Gastroesophageal sphincter (tissue), 4 donors: ENCODE measurements at places on chromosomes 4 and X.

DNA sequence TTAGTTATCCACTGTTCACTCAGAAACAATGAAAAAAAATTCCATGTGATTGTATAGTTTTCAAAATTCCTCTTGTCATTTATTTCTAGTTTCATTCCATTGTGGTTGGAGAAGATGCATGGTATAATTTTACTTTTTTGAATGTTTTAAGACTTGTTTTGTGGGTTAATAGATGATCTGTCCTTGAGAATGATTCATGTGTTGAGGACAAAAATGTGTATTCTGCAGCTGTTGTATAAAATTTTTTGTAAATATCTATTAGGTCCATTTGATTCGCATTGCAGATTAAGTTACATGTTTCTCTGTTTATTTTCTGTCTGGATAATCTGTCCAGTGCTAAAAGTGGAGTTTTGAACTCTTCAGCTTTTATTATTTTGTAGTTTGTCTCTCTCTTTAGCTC lies 65.4 kb downstream of the RTL3 start:
- no peaks in the 10 kb centered on the region for H3K36me3 ChIP-seq
- ATAC-seq = no peak
- H3K4me3 ChIP-seq = no peak overlapping the region

- H3K4me3 ChIP-seq = no peak overlapping the region
- no peak for ATAC-seq
- no peaks in the 10 kb centered on the region for H3K27me3 ChIP-seq
- no peaks in the 10 kb centered on the region for H3K36me3 ChIP-seq
Observed at GRCh38 chr4:160180211-160180610, 1077.3 kb downstream of the RAPGEF2 start.

DNA sequence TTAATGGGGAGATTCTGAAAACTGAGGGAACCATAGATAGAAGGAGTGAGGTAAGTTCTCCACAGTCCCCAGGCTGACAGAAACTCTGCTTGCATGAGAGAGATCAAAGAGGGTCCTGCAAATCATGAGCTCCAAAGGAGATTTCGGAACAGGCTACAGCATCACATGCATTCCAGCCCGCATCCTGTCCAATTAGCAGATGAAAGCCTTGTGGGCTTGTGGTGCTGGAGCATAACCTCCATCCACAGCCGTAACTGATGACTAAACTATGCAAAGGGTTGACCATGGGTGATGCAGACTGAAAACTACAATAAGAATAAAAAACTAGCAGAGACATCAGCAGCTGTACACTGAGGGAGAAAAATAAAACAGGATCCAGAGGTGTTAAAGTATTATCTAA lies 654.5 kb downstream of the TLL1 start:
- no peak for ATAC-seq
- no peaks in the 10 kb centered on the region for H3K4me1 ChIP-seq
- H3K27me3 ChIP-seq = no peaks in the 10 kb centered on the region
- no peak overlapping the region for H3K27ac ChIP-seq
- H3K4me3 ChIP-seq = no peak overlapping the region

DNA sequence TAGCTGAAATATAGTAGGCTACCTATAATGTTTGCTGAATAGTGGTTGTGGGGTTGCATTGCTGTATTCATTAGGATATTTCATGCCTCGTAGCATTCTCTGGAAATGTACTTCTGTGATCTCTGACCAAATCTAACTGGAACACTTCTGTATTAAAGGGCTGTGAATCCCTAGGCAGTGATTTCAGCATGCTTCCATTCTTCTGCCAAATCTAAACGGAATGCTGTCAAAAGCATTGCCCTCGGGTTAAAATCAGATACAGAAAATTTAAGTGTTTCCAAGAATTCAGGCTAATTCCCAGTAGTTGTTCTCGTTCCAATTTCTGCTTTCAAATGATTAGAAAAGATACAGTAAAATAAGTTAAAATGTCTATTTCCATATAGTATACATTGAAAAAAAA lies 1847.5 kb upstream of the IGFBP7 start:
- H3K4me1 ChIP-seq = no peaks in the 10 kb centered on the region
- no peaks in the 10 kb centered on the region for H3K27me3 ChIP-seq
- no peak overlapping the region for H3K27ac ChIP-seq
- no peaks in the 10 kb centered on the region for H3K36me3 ChIP-seq
- ATAC-seq = no peak

DNA sequence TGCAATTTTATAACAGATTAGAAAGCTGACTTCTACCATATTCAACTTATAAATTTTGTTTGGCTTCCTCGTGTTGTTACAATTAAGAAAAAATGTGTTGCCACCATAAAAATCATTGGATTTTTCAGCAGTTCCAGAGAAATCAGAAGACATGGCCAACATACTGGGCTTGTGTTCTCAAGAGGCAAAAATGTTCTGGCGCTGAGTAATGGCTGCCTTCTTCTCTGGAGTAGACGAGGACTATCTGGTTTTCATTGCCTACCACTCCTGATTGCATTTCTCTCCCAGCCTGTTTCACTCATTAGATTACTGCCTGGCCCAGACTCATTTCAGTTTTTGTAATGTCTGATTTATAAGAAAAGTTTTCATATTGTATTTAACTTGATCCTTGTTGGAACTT lies 122.3 kb downstream of the ARHGAP10 start:
- H3K4me3 ChIP-seq = no peak overlapping the region
- no peaks in the 10 kb centered on the region for H3K27me3 ChIP-seq
- ATAC-seq = no peak
- H3K36me3 ChIP-seq = no peaks in the 10 kb centered on the region
- H3K27ac ChIP-seq = peak overlapping the region; percentile 69
- peaks cover 31% of the 10 kb centered on the region for H3K4me1 ChIP-seq

DNA sequence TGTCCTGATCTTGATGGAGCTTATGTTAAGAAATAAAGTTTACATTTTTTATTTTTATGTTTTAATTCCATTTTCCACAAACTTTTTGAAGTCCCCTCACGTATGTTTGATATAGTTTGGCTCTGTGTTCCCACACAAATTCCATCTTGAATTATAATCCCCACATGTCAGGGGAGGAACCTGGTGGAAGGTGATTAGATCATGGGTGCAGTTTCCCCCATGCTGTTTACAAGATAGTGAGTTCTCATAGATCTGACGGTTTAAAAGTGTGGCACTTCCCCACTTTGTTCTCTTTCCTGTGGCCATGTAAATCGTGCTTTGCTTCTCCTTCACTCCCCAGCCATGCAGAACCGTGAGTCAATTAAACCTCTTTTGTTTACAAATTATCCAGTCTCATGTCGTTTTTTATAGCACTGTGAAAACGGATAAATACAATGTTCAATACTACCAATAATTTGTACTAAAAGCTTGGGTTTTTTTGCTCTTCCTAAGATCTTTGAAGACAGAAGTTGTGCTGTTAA lies 89.8 kb downstream of the PAPSS1 start:
- no peaks in the 10 kb centered on the region for H3K27me3 ChIP-seq
- no peak for ATAC-seq
- H3K36me3 ChIP-seq = no peaks in the 10 kb centered on the region
- H3K4me3 ChIP-seq = no peak overlapping the region
- no peaks in the 10 kb centered on the region for H3K4me1 ChIP-seq
- H3K27ac ChIP-seq = no peak overlapping the region

DNA sequence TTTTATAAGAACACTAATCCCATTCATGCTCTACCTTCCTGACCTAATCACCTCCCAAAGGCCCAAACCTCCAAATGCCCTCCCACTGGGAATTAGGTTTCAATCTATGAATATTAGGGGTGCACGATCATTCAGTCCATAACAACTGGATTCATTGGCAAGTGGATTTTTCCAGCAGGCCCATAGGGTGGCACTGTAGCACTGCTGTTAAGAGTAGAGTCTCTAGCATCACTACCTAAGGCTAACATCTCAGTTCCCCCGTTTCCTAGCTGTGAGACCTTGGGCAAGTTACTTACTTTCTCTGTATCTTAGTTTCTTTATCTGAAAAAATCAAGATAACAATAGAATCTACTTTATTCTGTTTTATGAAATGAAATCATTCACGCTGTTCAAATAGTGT lies 315.8 kb downstream of the STIM2 start:
- H3K36me3 ChIP-seq = no peaks in the 10 kb centered on the region
- H3K27me3 ChIP-seq = no peaks in the 10 kb centered on the region
- no peak overlapping the region for H3K27ac ChIP-seq
- no peaks in the 10 kb centered on the region for H3K4me1 ChIP-seq
- H3K4me3 ChIP-seq = no peak overlapping the region
- no peak for ATAC-seq

- H3K36me3 ChIP-seq = no peaks in the 10 kb centered on the region
- no peak overlapping the region for H3K27ac ChIP-seq
- H3K4me1 ChIP-seq = no peaks in the 10 kb centered on the region
- no peak overlapping the region for H3K4me3 ChIP-seq
- ATAC-seq = no peak
Observed at GRCh38 chr4:15117270-15117946, 115.1 kb downstream of the CPEB2 start.

GRCh38 chr4:16807355-16807754 lies 91.1 kb downstream of the LDB2 start:
- no peaks in the 10 kb centered on the region for H3K36me3 ChIP-seq
- H3K27me3 ChIP-seq = no peaks in the 10 kb centered on the region
- no peak for ATAC-seq
- H3K27ac ChIP-seq = no peak overlapping the region

DNA sequence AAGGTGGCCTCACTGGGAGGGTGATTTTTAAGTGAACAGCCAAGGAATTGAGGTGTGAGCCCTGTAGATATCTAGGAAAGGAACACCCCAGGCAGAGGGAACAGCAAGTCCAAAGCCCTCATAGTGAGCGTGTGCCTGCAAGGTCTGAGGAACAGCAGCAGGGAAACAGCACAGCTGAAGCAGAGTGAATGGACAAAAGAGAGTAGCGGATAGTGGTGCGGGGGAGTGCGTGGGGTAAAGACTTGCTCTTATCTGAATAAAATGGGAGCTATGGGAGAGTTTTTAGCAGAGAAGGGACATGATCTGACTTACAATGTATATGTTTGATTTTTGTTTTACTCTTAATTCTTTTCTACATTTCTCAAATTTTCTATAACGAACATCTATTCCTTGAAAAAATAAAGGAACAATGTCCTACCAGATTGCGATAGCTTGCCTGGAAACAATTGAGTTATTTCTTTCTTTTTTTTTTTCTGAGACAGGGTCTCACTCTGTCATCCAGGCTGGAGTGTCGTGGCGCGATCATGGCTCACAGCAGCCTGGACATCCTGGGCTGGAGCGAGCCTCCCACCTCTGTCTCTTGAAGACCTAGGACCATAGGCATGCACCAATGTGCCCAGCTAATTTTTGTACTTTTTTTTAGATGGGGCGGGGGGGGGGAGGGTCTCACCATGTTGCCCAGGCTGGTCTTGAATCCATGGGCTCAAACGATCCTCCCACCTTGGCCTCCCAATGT lies 19.5 kb upstream of the HADH start:
- no peak overlapping the region for H3K27ac ChIP-seq
- no peak overlapping the region for H3K4me3 ChIP-seq
- no peaks in the 10 kb centered on the region for H3K36me3 ChIP-seq
- ATAC-seq = no peak

GRCh38 chrX:40457406-40457805 lies 123.4 kb upstream of the ATP6AP2 start:
- H3K4me1 ChIP-seq = no peaks in the 10 kb centered on the region
- ATAC-seq = no peak
- no peak overlapping the region for H3K4me3 ChIP-seq
- H3K27ac ChIP-seq = no peak overlapping the region
- no peaks in the 10 kb centered on the region for H3K27me3 ChIP-seq
- no peaks in the 10 kb centered on the region for H3K36me3 ChIP-seq

DNA sequence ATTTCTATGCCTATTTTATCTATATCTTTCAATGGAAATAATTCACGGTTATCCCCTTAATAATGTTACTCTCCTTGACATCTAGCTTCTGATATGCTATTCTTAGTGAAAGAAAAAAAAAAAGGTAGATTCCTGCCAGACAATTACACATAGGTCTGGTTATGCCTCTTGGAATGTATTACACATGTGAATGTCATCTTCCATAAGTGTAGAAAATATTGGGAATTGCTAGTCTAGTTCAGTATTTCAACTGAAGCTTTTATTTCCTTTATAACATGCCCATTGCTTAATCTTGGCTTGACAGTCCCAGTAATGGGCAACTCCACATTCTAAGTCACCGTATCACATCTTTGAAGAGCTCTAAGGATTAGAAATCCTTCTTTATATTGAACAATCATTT lies 25.4 kb upstream of the PPP1R2C start:
- no peaks in the 10 kb centered on the region for H3K36me3 ChIP-seq
- ATAC-seq = no peak
- no peak overlapping the region for H3K4me3 ChIP-seq
- no peak overlapping the region for H3K27ac ChIP-seq

DNA sequence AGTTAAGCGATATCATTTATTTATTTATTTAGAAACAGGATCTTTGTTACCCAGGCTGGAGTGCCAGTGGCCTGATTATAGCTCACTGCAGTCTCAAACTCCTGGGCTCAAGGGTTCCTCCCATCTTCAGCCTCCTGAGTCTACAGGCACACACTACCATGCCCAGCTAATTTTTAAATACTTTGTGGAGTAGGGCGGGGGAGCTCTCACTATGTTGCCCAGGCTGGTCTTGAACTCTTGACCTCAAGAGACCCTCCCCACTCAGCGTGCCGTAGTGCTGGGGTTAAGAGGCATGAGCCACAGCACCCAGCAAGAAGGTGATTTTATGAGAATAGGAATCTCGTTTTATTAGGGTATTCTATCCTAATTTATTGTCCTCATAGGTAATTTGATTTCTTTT lies 3.9 kb upstream of the UFSP2 start:
- H3K27me3 ChIP-seq = no peaks in the 10 kb centered on the region
- ATAC-seq = no peak
- H3K36me3 ChIP-seq = no peaks in the 10 kb centered on the region
- H3K4me3 ChIP-seq = no peak overlapping the region
- H3K27ac ChIP-seq = no peak overlapping the region

DNA sequence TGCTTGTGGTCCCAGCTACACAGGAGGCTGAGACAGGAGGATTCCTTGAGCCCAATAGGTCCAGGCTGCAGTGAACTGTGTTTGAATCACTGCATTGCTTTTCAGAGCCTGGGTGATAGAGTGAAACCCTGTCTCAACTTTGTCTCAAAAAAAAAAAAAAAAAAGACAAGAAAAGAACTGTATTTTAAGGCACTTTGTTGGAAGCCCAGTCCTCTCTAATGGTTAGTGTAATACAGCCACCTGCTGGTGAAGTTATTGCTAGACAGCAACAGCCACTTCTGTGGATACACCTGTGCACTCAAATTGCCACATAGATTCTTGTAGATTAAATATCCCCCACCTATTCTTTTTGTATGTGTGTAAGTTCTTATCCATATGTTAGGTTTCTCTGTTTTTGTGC lies 10.1 kb upstream of the FGG start:
- ATAC-seq = no peak
- no peak overlapping the region for H3K4me3 ChIP-seq
- H3K27ac ChIP-seq = no peak overlapping the region
- peaks cover 5% of the 10 kb centered on the region for H3K4me1 ChIP-seq
- no peaks in the 10 kb centered on the region for H3K36me3 ChIP-seq

DNA sequence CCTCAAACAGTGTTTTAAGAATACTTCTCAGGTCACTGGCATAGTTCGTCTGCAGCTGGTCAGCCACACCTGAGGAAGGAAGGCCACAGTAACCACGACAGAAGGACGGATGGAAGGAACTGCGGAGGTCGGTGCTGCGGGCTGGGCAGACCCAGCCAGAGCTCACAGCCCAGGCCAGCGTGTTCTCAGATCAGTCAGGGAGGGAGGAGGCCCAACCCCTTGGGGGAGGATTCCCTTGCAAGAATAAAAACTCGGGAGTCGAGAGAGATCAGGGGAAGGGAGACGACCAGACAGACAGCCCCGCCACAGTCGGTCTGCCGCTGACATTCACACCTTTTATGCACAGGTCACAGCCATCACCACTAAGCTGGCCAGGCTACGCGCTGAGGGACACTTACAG lies 11.3 kb upstream of the MXD4 start:
- H3K4me3 ChIP-seq = no peak overlapping the region
- ATAC-seq = no peak
- H3K4me1 ChIP-seq = no peaks in the 10 kb centered on the region
